ENCODE measurements at places on chromosomes 5 and 9.

DNA sequence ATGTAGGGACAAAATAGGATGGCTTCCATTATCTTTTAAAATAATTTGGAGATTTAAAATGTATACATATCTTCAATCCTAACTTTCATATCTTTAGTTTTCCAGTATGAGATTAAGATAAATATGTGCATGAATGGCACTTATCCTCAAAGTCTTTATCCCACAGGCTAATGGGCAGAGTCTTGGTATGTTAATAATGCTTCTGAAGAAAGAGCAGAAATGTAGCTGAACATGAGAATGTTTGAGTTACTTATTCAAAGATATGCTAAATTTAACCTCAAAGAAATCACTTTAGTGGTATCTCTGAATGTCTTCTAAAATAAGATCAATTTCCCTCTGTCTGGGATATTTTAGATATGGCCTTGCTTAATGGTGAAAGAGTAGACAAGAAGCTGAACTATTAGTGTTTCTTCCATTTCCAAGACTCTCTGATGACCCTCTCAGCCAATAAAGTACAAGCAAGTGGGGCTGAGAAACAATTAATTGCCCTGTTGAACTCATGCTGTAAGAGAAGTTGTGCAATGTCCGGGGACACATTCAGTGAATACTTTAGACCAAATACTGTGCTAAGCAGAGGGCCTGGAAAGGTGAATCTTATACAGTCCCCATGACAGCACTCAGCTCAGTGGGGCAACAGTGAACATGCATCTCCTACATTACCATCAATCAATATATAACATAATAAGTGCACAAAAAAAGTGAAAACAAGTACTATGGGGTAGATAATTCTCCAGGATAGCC is 50.0 kb upstream of the ADAMTSL1 start:
- no peak for DNase-seq

- no peak for DNase-seq
Observed at GRCh38 chr5:6291961-6292360, 86.4 kb downstream of the MED10 start.

DNA sequence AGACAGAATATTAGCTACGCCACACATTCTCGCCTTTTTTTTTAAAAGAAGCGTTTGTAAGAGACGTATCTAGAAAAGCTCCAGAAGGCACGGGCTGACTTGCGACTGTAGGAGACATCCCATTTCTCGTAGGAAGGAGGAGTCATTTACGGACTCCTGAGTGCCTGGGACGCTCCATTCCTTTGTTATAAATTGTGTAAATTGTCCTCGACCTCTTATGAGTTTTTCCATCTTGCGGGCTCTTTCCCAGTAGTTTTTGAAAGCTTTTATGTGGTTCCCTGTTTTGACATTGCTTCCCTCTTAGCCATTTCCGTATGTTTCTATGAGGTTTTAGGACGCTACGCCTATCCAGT is 1.0 kb downstream of the RABL6 start:
- DNase-seq: no peak

GRCh38 chr5:173319646-173320045 is 8.6 kb downstream of the STC2 start:
- DNase-seq: no peak

DNA sequence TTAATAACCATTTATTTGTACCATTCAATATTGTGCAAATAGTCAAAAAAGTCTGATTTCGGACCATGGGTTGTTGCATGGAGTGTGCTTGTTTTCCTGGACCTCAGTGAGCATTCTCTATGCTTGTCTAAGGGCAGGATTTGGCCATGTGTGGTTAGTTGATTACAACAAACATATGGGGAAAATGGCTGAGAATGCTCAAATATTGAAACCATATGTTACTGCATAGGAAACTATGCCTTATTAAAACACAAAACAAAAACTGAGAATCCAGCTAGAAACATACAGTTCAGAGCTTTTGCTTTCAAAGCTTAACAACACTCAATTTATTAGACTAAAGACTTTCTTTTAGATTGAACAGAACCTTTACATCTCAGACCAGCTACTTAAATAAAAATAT is 928.3 kb downstream of the NR2F1-AS1 start:
- DNase-seq: no peak

- DNase-seq: no peak
Observed at GRCh38 chr9:89732295-89732938, 127.6 kb downstream of the GADD45G start.

DNA sequence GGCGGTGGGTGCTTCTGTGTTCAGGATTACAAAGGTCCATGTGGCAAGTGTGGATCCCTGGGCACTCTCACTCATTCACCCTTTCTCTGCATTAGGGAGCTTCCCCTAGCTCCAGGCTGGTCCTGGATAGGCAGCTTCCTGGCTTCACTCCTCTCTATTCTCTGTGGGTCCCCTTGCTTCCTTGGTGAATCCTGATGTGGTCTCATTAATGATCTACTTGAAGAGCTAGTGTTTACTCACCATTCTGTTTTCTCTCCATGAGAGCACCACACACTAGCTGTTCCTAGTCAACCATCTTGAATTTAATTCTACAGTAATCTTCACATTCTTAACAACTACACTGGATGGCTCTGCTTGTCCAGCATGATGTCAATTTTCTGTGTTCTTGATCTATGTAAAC is 90.0 kb upstream of the PLPPR1 start:
- no peak for DNase-seq

DNA sequence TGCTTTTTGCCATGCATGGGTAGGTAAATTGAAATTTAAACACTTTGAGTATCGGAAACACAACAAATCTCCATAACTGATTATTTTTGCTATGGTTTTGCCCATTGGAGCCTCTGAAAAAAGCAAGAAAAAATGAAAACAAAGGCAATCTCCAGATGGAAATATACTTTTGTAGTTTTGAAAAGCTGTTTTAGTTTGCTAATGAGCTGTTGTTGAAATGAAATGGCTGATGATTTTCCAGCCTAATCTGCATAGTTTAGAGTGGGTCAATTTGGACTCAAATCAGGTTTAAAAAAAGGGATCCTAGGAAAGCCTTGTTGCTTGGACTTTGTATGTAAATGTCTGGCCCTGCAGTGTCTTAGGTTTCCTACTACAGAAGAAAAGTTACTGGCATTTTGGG is 285.8 kb downstream of the CAAP1 start:
- no peak for DNase-seq

GRCh38 chr9:34079181-34079580 is 30.5 kb upstream of the UBAP2 start:
- no peak for DNase-seq

- DNase-seq: no peak
Observed at GRCh38 chr5:115428676-115429075, 115.9 kb downstream of the FEM1C start.

GRCh38 chr9:132878695-132879456 is at the start of gene SPACA9:
Gene SPACA9, plus strand, starts transcription at chr9:132878898. Its CDS starts 5,050 bp downstream, at chr9:132883948.
- peak; percentile 2 for DNase-seq

DNA sequence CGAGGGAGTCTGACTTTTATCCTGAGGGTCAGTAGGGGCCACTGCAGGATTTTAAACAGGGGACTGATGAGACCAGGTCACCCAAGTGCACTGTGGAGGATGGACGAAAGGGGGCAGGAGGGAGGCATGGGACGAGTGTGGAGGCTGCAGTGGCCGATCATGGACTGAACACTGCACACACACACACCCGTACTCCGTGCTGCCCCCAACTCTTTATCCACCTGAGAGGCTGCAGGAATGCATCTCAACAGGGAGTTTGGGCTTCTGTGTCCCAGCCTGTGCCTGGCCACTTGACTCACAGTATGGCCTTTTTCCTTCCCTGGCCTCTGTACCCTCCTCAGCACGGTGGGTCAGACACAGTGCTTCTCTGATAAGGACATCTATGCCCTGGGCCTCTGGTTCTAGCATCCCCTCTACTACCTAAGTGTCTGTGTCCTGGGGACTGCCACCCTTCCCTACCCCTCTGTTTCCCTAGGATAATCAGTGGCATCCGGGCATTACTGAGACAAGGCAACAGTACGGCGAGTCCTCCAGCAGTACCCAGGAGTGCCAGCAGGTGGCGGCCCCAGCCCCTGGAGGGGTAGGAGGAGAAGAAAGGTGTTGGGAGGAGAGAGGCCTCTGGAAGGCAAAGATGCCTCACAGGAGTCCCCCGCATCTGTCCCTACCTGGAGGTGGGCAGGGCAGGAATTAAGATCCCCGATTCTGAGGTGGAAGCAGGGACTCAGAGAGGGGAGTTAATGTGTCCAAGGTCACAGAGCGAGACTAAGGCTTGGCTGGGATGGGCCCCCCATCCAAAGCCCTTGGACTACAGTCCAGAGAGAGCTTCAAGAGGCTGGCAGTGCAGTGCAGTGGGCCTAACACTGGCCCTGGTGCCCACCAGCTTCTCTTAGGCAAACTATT is 5.1 kb upstream of the CDX1 start:
- DNase-seq: peak; percentile 62

DNA sequence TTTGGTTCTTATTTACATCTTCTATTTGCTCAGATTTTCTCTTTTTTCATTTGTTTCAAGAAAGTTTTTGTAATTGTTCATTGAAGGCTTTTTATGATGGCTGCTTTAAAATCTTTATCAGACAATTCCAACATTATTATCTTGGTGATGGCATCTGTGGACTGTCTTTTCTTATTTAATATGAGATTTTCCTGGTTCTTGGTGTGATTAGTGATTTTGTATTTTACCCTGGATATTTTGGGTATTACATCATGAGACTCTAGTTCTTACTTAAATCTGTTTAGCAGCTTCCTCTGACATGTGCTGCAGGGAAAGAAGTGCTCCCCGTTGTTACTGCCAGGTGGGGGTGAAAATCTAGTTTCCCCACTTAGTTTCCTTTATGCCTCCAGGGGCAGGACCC is 94.2 kb upstream of the ANKH start:
- DNase-seq: no peak

Measured in stimulated activated CD4-positive, alpha-beta T cell treated with anti-CD3 and anti-CD28 coated beads, Interleukin-1b, Interleukin-23, amount 100 ng/mL, for 4 hours (primary cell).